HepG2 (cell line): ENCODE measurements at places on chromosomes 1 and 21. TPM values are rescaled to one million over a fixed set of nuclear protein-coding genes. Genes with fewer than 3 reads are reported as not detected.

The CFHR4 gene
- total RNA-seq: not detected in 2 replicates

DNA sequence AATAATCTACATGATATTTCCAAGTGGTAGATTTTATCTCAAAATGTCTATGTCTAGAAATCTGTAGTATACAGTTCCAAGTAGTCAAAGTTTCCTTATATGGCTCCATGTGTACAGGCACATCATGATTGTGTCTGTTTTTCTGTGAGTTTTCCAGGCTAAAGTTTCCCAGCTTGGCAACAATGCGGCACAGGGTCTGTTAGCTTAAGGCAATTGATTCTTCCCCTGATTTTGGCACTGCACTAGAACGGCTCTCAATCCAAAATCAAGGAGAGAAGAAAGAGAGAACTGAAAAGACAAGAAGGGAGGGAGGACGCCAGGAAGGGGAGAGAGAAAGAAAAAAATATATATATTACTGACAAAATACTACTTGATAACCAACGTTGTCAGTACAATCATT lies 193.9 kb upstream of the SNX7 start:
- no peak for DNase-seq
- no peaks in the 10 kb centered on the region for H3K4me1 ChIP-seq
- H3K27me3 ChIP-seq: no peaks in the 10 kb centered on the region
- H3K36me3 ChIP-seq: no peaks in the 10 kb centered on the region

- DNase-seq: peak; percentile 44
- H3K4me3 ChIP-seq: peak overlapping the region; percentile 39; the same call in 1 of the 2 replicates
Measured at GRCh38 chr1:23184212-23184934, 15.7 kb upstream of the LUZP1 start.

DNA sequence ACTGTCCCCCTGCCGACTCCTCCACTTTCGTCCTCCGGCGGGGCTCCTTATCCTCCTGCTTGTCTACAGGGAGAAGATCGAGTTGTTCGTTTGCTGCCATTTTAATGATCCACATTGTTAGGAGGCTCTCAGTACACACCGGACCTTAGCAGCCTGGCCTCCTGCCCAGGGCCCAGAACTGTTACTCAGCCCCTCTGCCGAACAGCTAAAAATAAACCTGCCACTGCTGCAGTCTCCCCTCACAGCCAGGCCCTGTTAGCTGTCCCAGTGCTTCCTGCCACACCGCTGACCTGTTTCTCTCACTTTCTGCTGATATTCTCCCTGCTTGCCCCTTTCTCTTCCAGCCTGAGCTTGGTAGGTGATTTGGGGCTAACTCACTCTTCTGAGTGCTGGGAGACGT lies 8.3 kb downstream of the MAPKAPK2 start:
- H3K4me1 ChIP-seq: peaks cover 90% of the 10 kb centered on the region
- no peak overlapping the region for H3K4me3 ChIP-seq
- DNase-seq: no peak

DNA sequence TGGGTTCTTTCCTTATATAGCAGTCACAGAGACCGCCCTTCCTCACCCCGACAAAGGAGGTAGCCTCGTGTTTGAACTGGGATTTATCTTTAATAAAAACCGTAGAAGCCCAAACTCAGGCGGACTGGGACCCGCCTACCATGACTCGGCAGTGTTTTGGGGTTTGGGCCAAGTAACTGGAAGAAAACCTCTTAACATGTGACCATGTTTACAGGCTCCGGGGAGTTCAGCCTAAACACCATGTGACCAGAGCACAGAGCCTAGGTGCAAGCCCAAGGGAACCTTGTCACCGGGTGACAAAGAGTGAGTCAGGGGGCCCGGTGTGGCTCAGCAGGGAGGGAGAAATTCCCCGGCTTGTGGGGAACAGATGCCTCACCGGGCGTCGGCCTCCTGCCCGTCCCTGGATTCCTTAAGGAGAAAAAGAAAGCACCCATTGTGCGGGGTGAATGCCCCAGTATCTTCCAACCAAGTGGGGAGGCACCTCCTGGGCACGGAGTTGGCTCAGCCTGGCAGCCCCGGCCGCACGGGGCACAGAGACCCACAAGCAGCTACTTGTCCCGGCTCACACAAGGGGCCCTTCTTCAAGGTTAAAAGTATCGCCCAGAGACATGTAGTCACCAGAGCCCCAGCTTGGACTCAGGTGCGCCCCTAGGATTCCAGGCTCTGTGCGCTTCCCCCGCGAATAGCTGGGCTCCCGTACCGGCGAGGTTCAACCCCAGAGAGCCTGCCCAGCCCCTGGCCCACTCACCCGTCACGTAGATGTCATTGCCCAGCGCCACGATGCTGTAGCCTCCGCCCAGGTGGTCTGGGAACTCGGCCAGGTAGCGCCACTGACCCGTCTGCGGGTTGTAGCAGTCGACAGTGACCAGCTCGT lies 1.4 kb downstream of the KLHL21 start:
- peaks cover 59% of the 10 kb centered on the region for H3K4me1 ChIP-seq
- peak overlapping the region; percentile 100 for H3K27ac ChIP-seq

DNA sequence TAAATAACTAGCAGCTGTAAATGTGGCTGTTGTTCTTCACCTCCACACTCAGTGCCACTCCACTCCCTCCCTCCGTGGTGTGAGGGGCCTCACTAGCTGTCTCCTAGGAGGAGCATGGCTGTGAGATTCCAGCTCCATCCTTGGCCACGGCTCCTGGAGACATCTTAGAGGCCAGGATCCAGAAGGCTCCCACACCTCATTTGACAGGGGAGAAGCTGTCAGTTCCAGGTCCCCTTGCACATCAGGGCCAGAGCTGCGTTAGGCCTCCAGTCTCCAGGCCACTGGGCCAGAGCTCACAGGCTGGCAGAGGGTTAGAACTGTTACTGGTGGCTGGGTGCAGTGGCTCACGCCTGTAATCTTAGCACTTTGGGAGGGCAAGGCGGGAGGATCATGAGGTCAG lies 15.0 kb downstream of the PCSK9 start:
- H3K27me3 ChIP-seq: no peaks in the 10 kb centered on the region
- peaks cover 32% of the 10 kb centered on the region for H3K4me1 ChIP-seq
- H3K27ac ChIP-seq: no peak overlapping the region

DNA sequence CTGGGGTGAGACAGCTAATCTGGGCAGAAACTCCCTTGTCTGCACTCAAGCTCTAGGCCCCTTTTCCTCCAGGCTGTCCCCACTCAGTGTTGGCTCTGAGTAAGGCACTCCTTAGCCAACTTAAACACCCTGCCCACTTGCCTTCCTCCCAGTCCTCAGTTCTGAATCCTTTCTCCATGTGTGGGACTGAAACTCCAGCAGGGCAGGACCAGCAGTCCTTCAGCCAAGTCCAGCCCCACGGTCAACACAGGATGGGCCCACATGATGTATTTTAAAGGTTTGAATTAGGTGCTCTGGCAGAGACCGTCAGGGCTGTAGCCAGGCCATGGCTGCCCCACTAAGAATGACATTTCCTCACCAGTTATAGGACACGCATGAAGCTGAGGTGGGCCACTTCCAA lies 107.8 kb downstream of the EDEM3 start:
- no peaks in the 10 kb centered on the region for H3K4me1 ChIP-seq
- no peak for DNase-seq
- H3K4me3 ChIP-seq: no peak overlapping the region

DNA sequence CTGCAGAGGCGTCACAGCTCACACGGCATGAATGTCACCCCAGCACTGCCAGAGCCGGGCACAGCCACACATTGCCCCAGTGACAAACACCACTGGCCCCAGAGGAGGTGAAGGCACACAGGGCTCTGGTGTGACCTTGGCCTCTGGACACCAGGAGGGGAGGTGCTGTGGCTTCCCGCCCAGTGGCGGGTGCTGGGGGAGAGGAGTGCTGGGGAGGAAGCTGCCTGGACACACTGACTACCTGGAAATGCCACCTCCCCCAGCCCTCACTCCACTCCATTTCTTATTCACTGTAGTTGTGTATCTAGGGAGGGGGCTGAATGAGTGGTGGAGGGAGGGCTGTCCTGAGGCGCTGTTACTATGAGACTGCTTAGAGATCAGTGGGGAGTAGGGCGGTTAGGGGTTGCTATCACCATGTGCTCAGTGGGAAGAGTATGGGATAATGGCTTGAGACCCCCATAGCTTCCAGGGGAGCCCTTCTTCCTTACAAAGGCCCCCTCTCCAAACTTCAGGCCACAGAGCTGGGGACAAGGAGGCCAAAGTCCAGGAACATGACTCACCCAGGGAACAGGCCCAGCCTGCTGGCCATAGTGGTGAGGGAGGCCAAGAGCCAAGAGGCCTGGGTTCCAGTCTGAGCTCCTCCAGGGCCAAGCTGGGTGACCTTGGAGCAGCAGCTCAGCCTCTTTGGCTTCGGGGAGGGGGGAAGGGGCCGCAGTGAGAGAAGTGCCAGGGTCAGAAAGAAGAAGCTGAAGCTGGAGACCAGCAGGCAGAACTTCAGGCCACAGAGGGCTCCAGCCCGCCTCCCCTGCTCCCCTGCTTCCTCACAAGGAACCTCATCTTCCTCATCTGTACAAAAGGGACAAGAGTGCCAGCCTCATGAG lies 40.1 kb downstream of the AHDC1 start:
- H3K27ac ChIP-seq: peak overlapping the region; percentile 95
- H3K27me3 ChIP-seq: no peaks in the 10 kb centered on the region
- H3K4me1 ChIP-seq: peaks cover 83% of the 10 kb centered on the region
- H3K36me3 ChIP-seq: 0 out of 3 replicates have a peak, but pooled peaks cover 5% of the 10 kb centered on the region
- peak overlapping the region; percentile 57 for H3K4me3 ChIP-seq

The S100A1 gene
- total RNA-seq: 120 and 151 TPM in 2 replicates

GRCh38 chr1:228321895-228322294 lies 84.7 kb downstream of the TRIM11 start:
- no peaks in the 10 kb centered on the region for H3K27me3 ChIP-seq
- H3K4me1 ChIP-seq: no peaks in the 10 kb centered on the region
- no peak overlapping the region for H3K4me3 ChIP-seq
- no peaks in the 10 kb centered on the region for H3K36me3 ChIP-seq

The USP25 gene
- 26.3 and 34.5 TPM in 2 replicates for total RNA-seq

- H3K4me3 ChIP-seq: no peak overlapping the region
- no peak for DNase-seq
- H3K4me1 ChIP-seq: no peaks in the 10 kb centered on the region
- no peak overlapping the region for H3K27ac ChIP-seq
- no peaks in the 10 kb centered on the region for H3K36me3 ChIP-seq
Measured at GRCh38 chr1:36963006-36963405, 71.3 kb downstream of the GRIK3 start.

DNA sequence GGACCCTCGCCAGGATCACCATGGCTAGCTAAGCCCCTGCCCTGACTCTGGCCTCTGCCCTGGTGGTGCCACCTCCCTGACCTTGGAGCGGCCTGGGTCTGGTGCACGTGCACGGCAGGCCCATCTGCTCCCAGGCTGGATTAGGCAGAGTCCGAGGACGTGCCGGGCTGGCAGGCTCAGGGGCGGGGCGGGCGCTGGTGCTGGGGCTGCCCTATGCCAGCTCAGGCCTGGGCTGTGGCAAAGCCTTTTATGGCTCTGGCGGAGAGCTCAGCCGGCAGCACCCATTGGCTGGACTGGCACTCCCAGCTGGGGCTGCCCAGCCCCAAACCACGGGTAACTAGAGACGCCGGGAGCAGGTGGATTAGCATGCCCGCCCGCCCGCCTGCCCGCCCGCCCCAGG lies 17.1 kb upstream of the EDN2 start:
- H3K4me1 ChIP-seq: no peaks in the 10 kb centered on the region
- peaks cover 15% of the 10 kb centered on the region; the same call in 1 of the 3 replicates for H3K27me3 ChIP-seq
- no peak overlapping the region for H3K4me3 ChIP-seq
- H3K27ac ChIP-seq: no peak overlapping the region
- H3K36me3 ChIP-seq: no peaks in the 10 kb centered on the region

The AMPD1 gene
- not detected in 2 replicates for total RNA-seq

DNA sequence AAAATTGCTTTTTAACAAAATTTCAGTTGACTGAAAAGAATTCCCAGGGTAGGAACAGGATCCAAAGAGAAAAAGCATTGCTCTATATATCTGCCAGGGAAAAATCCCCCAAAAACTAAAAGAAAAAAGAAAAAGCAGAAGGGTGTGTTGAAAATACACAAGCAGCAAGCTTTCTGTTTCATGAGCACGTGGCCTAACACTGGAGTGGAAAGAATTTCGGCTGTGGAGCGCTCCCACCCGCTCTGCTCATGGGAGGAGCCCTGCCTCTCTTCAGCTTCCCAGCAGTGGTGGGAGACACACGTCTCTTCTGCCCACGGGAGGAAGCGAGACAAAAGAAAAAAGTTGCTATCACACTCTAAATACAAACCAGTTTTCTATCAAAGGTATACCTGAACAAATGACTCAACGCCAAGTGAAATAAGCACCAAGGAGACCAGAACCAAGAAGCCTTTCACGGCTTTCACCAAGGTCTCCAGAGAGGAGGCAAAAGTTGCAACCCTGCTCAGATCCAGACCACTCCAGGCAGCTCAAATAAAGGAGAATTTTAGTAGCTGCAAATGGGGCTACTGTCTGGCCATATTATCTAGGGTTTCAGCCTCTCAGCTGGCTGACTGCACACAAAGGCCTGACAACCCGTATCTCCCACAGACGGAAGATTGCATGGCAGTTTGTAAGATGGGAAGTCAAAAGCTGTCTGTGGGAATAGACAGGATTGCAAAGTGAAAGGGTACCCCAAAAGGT lies 29.5 kb upstream of the ZNF496 start:
- no peaks in the 10 kb centered on the region for H3K36me3 ChIP-seq
- no peak overlapping the region for H3K27ac ChIP-seq
- no peaks in the 10 kb centered on the region for H3K4me1 ChIP-seq

The PTGER3 gene
- not detected in 2 replicates for total RNA-seq

- no peaks in the 10 kb centered on the region for H3K4me1 ChIP-seq
- no peak overlapping the region for H3K27ac ChIP-seq
- H3K4me3 ChIP-seq: no peak overlapping the region
Measured at GRCh38 chr21:28418726-28419514, 573.8 kb downstream of the LTN1 start.

- no peak overlapping the region for H3K27ac ChIP-seq
- peaks cover 46% of the 10 kb centered on the region for H3K27me3 ChIP-seq
- DNase-seq: no peak
- no peak overlapping the region for H3K4me3 ChIP-seq
Measured at GRCh38 chr1:156689953-156690674, 12.9 kb upstream of the NES start.

The GBP5 gene
- not detected in 2 replicates for total RNA-seq

The DEPDC1 gene
- 20.2 and 28.0 TPM in 2 replicates for total RNA-seq

DNA sequence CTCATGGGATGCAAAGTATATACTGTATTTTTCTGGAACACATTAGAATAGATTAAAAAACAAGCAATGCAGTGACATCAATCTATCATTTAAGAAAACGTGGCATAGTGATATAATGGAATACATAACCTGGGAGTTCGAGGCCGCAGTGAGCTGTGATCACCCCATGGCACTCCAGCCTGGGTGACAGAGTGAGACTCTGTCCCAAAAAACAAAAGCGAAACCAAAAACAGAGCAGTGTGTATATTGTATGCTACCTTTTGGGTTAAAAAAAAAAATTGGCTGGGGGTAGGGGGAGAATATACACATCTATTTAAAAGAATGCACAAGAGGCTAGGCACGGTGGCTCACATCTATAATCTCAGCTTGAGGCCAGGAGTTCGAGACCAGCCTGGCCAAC lies 13.5 kb downstream of the SLC2A1 start:
- H3K27me3 ChIP-seq: no peaks in the 10 kb centered on the region
- no peak for DNase-seq
- peaks cover 100% of the 10 kb centered on the region for H3K4me1 ChIP-seq
- H3K4me3 ChIP-seq: no peak overlapping the region
